Kasumi-1 (cell line): ENCODE measurements at places on chromosomes 2 and 18.

DNA sequence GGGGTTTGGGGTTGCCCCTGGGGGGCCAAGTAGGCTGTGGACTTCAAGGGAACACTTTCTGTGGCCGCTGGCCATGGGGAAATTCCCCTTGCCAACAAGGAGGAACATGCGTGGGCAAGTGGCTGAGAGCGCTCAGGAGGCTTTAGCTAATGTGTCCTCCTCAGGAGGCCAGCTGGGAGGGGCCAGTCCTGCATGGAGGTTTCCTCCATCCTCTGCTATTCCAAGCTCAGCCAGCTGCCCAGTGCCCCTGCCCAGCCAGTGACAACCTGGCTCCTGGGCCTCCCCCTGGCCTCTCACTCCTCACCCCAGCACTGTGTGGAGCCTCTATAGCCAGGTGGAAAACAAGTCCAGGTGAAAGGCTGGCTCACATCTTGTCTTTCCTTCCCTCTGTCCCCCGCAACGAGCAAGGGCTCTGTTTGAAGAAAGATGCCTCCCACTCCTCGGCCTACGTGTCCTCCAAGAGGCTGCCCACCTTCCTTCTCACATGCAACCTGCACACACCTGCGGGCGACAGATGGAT lies 64.4 kb upstream of the DAPL1 start:
- DNase-seq: no peak

DNA sequence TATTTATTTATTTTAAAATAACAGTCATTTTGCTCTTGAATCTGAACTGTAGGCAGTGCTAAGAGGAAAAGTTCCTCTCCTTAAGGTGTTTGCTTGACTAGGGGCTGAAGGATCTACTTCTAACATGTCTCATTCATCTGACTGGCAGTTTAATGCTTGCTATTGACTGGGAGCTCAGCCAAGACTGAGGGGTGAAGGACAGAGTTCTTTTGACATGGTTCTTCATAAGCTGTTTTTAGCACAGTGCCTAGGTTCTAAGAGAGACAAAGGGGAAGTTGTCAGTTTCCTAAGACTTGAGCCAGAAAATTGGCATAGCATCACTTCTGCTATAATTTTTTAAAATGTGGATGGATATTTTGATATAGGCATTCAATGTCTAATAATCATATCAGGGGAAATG lies 73.0 kb downstream of the COMMD1 start:
- DNase-seq: peak; percentile 97

DNA sequence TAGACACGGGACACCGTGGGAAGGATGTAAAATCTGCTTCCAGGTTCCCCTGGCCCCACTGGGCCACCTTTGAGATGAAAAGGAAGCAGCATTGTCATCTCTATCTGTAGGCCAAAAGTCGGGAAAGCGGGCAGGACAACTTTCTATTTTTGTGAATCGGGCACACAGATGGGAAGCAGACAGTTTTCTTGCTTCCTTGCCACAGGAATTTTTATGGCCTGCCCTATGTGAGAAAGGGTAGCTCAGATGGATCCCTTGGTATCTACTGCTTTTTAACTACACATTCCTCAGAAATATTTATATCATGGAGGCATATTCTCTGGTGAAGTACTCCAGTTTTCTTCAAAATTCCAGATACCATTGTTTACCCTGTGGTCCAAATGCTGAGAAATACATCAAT lies 735.5 kb downstream of the CBLN2 start:
- DNase-seq: no peak

DNA sequence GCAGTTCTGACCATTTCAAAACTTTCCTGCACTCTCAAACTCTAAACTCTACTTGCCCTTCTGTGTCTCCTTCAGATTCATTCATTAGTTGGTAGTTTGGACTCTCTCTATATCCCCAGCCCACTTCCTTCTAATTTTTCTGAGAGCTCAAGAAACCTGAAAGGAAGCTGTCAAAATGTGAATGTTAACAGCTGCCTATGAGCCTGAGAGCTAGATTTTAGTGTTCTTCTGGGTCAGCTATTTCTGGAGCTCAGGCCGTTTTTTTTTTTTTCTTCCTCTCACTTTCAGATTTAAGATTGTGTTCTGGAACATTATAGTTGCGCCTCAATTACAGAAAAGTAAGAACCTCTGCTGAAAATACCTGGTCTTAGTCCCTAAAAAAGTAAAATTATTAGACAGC lies 73.1 kb downstream of the RTN4 start:
- no peak for DNase-seq

GRCh38 chr2:60476206-60476954 lies 77.1 kb downstream of the BCL11A start:
- no peak for DNase-seq

DNA sequence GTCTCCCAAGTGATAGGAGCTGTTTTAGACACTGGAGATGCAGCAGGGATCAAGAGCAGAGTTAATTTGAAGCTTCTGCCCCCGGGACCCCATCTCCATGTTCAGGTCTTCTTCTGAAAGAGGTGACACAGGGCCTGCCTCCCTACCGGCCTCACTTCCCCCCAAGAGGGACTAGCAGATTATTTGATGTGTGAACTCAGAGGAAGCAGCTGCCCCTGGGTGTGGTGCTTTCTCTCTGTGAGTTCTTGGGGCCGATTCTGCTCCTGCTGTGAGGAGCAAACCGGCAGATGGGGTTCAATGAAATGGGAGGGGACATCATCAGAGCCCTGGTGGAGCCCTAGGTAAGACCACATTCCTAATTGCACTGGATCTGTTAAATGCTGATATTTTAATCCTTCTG lies 193.4 kb downstream of the FBXO15 start:
- no peak for DNase-seq

DNA sequence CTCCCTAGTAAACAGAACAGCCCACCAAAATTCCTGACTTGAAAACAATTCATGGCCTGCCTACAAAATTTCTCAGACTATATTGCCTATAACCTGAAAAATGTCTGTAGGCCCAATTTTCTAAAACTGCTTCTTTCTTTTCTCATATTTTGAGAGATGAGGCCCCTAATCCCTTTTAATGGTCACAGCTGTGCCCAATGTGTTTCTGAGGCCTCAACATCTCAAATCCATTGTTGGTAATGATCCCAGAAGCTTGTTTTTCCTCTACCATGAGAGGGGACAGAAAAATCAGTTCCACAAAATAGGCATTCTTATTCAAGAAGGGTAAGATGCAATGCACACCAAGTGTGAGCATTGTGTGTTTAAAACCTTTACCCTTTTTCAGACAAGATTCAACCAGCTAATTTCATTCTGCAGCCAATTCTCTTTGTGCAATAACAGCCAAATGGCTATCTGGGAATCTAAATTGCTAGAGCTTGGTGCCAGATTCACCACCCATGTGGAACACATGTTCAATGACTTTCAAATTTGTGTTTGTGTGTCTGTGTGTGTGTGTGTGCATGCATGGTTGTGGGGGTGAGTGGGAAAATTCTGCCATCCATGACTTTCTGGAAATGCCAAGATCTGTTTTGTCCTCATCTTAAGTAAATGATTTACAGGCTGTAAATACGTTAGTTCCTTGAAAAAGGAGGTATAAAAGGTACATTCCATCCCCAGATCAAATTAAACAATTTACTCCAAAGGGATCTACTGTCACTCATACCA lies 319.5 kb downstream of the TNS1 start:
- DNase-seq: no peak

DNA sequence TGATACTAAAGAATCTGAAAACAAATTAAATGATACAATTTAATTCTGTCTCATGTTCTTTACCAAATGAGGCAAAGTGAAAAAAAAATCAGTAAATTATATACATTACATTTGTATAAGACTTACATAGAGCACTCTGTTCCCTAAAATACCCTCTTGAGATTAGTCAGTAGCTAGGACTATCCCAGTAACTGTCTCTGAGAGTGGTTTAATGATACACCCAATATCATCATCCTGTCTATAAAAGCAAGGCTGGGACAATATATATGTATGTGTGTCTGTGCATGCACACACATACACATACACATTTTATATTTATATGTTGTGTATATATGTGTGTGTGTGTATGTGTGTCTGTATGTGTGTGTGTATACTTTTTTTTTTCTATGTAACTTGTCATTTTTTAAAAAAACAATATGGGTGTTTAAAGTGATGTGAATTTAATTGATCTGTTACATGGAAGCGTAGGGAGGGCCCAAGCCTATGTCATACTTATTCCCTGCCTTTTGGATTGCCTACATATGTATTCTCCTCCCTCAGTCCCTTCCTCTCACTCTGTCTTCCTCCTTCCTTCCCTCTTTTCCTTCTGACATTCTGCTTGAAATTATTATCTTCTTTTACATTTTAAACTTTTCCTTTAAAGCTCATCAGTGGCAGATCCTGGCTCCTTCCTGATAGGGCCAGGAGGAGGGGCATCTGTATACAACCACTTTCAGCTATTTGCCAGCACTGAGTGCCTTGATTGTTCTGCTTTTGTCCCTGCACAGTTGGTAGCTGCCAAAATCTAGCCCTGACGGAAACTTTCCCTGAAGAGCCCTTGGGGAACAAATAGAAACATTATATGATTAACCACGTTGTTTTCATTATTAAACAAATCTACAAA lies 6.8 kb downstream of the ASXL3 start:
- DNase-seq: no peak

- peak; percentile 71 for DNase-seq
These were observed 35.8 kb downstream of the SLC9A4 start for GRCh38 chr2:102508863-102509262.

GRCh38 chr2:240887631-240888030 lies 8.3 kb downstream of the MAB21L4 start:
- DNase-seq: no peak

DNA sequence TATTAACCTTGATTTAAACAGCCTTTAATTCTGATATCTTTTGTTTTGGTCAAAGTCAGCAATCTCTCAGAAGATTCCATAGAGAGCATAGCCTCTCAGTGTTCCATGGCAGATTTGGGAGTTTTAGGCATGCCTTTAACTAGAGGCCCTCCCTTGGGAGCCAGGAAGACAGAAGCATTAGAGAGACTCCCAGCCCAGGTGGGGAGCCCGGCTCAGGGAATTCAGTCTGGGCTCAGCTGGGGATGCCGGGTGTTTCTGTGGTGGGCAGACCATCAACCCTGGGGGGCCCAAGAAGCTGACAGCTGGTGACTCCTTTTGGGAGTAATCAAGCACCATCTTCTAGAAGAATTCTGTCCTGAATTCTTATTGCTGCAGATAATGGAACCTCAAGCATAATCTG lies 99.7 kb upstream of the CELF4 start:
- no peak for DNase-seq

GRCh38 chr2:239921843-239922242 lies 103.3 kb downstream of the NDUFA10 start:
- no peak for DNase-seq

DNA sequence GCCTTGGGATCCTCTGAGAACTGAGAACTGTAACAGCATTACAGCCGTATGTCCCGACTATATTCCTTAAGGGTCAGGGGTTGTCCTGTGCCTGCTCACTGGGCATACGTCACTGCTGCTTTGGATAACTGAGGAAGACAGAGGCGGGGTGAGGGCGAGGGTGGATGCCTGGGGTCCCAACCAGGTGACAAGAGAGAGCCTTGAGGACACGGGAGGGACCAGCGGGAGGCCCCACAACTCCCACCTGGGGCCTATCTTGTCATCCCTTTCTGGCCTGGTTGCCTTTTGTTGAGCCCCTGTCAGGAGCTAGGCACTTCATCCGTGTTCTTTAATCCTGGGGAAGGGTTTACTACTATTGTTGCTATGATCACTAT lies 28.8 kb downstream of the INPP5D start:
- no peak for DNase-seq

- DNase-seq: no peak
These were observed 291.2 kb downstream of the SS18 start for GRCh38 chr18:25799231-25799630.

GRCh38 chr2:143087033-143087432 lies 42.2 kb upstream of the ARHGAP15 start:
- no peak for DNase-seq
